Panc1 (cell line): ENCODE measurements at places on chromosomes 2 and 18. TPM values are rescaled to one million over a fixed set of nuclear protein-coding genes. Genes with fewer than 3 reads are reported as not detected.

DNA sequence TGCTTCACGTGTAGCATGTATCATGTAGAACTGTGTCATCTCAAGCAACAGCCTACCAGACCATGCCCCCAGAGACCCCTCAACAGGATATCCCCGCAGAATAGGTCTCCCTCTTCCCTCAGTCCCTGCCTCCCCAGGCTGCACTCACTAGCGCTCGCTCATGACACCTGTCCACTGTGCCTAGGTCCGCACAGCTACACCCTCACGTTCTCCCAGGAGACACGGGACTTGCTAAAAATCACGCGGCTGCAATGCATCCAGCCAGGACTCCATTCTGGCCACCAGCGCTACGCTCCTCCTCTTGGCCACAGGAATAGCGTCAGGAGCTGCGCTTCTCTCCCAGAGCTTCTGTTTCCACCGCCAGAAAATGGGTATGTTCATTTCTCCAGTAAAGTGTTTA lies 2.5 kb downstream of the PXDN start:
- DNase-seq: no peak

GRCh38 chr2:98530114-98530513 lies 78.2 kb downstream of the COA5 start:
- DNase-seq: no peak

DNA sequence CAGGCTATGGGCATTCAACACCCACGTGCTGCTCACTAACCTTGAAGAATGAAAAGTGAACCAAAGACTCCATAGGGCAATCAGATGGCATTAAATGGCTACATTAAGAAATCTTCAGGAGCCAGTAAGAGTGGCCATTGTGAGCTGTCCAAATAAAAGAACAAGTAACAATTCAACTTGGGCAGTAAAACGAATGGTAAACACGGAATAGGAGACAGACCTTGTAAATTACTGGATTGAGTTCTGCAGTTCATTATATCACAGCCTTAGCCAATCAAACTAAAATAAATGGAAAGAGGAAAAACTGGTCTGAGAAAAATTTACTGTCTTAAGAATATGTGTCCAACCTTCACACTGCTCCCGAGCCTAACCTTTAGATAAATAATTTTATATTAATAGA lies 306.5 kb upstream of the ZNF521 start:
- no peak for DNase-seq

DNA sequence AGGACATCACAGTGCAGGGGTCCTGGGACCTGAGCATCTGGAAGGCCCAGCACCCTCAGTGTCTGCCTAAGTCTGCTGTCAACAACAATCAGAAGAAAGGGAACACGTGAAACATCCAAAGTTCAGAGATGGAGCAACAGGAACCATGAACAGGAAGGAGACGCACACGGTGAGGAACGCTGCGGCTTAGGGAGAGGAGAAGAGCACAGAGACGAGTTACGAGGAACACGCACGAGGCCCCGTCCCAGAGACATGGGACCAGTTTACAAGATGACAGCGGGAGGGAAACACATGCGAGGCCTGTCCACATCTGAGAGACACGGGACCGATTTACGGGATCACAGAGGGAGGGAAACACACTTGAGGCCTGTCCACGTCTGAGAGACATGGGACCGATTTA lies 2.9 kb upstream of the KCNG2 start:
- no peak for DNase-seq

SLC35F6 gene
- total RNA-seq: 67.3 TPM

CYP27C1 gene
- 5.7 TPM for total RNA-seq

NEU4 gene
- total RNA-seq: 10.0 TPM

ADRA2B gene
- 0.28 TPM for total RNA-seq
